ENCODE measurements at places on chromosomes 3 and 15. TPM values are rescaled to one million over a fixed set of nuclear protein-coding genes. Genes with fewer than 3 reads are reported as not detected.

- DNase-seq: no peak
Observed at GRCh38 chr3:11641316-11641682, 2.4 kb downstream of the VGLL4 start.

Gene CXCR6
- 0.02 TPM for polyA plus RNA-seq

Gene CCR3
- 0.16 TPM for polyA plus RNA-seq

DNA sequence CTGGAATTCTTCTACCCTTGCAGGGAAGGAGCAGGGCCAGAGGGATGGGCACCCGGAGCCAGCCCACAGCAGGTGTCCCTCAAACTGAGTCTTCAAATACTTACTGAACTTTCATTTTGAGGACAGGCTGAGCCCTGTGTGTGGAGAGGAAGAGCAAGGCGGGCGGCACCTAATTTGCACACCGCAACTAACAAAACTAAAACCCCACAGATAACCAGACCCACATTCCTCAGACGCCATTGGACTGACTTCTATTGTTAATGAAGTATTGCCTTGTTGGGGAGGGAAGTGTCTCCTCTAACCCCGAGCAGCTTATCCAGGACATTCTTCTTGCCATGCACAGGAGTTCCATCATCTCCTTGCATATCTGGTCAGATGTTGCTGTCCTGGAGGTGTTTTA, 105.2 kb upstream of the NR2E3 start:
- no peak for DNase-seq

Gene CHDH
- 0.15 TPM for polyA plus RNA-seq

Gene PPP1R14D
- polyA plus RNA-seq: not detected

DNA sequence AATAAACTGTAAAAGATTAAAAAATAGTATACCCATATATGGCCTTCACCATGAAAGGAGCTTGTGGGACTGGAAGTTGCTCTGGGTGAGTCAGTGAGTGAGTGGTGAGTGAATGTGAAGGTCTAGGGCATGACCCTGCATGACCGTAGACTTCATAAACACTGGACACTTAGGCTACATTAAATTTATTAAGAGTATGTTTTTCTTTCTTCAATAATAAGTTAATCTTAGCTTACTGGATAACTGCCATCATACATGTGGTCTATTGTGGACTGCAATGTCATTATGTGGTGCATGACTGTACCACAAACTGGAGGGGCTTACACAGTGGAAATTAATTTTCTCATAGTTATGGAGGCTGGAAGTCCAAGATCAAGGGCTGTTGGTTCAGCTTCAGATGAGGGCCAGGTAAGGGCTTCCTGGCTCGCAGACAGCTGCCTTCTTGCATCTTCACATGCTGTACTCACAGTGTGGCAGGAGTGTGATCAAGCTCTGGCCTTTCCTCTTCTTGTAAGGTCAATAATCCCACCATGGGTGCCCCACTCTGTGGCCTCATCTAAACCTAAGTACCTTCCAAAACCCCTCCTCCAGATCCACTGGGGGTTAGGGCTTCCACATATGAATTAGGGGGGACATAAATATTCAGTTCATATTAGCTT, 40.8 kb upstream of the PRR23E start:
- peak; percentile 74 for DNase-seq

DNA sequence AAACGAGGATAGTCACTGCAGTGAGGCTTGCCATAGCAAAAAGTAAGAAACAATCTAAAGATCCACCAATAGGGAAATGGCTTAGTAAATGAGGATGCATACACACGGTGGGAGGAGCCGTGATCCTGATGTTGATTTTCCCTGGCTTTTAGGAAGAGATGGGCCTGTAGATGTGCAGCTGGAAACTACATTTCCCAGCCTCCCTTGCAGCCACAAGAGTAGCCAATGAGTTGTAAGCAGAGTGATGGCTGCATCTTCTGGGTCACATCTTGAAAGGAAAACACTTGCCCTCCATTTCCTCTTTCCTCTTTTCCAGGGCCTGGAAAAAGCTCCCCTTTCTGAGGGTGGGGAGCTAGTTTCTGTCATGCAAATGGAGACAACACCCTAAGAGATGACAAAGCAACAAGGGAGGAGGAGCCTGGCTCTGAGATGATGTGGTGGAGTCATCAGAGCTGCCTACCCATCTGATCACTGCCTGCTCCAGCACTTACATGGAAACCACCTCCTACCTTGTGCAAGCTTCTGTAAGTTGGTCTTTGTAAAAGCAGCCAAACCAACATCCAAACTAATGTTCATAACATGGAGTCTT, 139.1 kb downstream of the TLE3 start:
- no peak for DNase-seq

GRCh38 chr3:36957862-36958686, 13.2 kb upstream of the TRANK1 start:
- DNase-seq: peak; percentile 75

DNA sequence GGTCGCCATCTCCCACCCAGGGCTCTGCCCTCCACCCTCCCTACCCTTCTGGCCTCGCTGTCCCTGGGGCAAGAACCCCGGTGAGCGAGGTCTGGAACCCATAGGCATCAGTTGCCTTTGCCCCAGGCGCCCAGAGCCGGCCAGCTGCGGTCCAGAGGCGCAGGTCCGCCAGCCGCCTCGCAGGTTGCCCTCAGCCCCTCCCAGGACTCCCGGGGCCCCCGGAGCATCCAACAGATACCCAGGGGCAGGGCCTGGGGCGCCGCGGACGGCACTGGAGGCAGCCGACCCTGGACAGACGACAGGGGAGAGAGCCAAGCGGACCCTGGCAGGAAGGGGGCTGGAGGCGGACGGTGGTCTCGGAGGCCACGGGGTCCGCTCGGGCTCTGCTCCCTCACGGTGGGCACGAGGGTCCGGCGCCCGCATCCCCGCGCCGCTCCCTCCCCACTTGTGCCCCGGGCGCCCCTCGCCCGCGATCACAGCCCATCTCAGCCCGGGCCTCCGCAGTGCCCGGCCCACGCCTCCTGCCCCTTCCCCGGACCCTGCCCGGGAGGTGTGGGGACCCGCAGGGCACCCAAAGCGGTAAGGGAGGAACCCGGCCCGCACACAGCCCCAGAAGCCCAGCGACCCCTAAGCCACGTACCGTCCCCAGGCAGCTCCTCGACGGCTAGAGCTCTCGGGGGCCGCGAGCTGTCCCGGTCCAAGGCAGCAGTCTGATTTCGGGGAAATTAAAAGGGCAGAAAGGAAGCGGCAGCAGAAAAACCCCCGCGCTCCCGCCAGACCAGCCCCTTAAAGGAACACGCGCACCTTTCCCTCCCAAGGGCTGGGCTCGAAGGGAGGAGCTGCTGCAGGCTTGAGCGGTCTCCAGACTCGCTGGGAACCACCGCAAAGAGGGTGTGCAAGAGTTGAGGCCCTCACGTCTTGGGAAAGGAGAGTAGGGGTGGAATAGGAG, at the start of gene HAPLN3:
Gene HAPLN3 (minus strand): TSS at position 726 of the 949 bp plus-strand sequence. CDS start 8,246 bp downstream, outside the sequence.
- peak; percentile 45 for DNase-seq

DNA sequence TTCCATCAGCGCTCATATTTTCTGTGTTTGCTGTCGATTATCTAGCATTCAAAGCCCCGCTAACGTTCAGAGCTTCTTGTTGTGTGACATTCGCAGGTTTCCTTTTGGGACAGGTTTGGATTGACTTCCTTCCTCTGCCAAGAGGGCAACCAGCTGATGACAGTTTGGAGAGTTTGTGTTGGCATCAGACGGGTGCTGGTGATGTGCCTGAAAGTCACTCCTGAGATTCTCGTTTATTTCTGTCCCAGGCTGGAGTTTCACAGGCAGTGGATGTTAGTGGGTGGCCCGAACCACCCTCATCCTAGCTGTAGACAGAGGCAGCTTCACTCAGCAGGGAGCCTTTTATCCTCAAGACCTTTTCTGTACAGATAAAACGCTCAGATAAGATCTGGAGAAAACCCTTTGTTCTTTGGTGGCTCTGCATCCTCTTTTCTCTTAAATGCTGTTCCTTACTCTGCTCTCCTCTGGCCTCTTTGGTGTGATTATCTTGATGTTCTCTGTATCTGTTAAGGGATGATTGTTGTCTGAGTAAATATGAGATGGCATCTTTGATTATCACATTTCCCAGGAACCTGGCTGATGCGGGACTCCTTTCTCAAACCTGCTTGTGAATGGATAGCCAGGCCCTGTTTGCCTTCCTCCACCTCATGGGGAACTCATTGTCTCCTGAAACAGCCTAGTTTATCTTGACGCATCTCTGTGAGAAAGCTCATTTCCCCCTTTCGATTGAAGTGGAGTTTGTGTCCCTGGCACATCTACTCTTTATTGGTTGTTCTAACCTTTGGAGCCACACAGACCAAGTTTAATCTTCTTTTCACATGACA, 35.9 kb downstream of the CGNL1 start:
- no peak for DNase-seq

DNA sequence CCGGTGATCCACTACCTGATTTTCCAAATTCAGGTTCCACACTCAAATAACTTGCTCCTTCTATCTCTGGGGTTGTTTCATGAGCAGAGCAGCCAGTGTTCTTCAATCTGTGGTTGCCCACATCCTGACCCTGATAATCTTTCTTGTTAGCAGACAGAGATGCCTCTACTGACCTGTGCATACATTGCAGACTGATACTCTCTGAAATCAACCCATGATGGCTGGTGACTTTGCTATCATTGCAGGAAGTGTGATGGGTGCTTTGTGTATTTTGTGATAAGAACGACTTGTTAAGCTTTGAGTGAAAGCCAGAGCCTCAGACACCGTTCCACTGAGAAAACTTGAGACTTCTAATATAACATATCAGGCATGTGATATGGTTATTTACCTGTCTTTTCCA, 39.9 kb downstream of the GATM start:
- DNase-seq: no peak

DNA sequence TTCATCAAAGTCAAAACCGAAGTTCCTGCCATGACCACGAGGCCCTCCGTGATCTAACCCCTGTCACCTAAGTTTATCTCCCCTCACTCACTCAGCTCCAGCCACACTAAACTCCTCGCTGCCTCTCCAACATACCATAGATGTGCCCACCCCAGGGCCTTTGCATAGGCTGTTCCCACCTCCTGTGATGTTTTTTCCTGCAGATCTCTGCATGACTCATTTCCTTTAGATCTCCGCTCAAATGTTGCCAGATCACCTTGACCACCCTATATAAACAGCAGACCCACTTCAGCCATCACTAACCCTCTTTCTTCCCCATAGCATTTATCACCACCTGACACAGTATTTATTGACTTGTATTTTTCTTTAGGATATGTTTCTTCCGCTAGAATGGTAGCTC, 58.5 kb downstream of the HRH1 start:
- no peak for DNase-seq
